DMS153 (cell line): ENCODE measurements at places on chromosomes 6 and 20.
A peak's percentile ranks its signal among the peaks of the same experiment; 100 is the strongest.

GRCh38 chr6:150964765-150965164, 99.3 kb downstream of the MTHFD1L start:
- no peak for DNase-seq

DNA sequence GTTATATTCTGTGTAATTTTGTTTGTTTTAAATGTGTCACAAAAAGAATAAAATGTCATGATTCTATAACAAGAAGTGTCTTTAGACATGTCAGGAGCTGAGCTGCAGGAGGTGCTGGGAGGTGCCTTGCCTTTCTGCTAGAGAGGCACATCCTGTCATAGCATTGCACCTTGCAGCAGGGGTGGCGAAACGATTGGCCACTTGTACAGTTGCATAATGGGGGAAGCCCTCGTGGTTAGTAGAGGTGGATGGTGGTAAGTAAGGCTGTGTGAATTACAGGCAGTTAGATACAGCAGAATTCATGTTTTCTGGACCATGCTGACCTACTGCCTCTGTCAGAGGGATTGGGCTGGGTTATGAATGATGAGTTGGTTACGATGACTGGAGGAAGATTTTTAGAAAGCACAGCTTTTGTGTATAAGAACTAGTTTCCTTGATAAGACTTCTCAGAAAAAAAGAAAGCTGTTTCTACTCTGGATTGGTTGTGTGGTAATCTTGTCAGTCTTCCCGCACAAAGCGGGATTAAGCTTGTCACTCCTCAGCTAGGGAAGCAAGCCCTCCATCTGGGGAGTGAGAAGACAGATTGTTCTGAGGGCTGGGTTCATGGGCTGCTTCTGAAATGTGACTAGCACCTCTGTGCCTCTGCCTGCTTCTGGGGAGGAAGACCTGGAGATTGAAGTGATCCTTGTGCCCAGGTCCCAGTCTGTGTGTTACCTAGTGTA, 74.9 kb downstream of the FOXO3 start:
- no peak for DNase-seq

DNA sequence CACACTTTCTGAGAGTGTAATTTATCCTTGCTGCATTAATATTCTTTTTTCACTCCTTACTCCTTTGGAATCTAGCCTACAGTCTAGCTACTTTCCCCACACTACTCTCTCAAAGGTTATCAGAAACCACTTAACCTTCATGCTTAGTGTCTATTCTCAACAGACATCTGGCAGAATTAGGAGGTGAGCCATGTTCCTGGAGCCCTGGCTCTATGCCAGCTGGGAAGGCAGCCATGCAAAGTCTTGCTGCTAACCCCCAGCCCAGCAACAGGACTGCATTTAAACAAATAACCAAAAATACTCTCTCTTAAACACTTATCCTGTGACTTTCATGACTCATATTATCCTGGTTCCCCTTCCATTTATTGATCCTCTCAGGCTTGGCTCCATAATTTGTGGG, 260.2 kb downstream of the BCKDHB start:
- DNase-seq: peak; percentile 22

DNA sequence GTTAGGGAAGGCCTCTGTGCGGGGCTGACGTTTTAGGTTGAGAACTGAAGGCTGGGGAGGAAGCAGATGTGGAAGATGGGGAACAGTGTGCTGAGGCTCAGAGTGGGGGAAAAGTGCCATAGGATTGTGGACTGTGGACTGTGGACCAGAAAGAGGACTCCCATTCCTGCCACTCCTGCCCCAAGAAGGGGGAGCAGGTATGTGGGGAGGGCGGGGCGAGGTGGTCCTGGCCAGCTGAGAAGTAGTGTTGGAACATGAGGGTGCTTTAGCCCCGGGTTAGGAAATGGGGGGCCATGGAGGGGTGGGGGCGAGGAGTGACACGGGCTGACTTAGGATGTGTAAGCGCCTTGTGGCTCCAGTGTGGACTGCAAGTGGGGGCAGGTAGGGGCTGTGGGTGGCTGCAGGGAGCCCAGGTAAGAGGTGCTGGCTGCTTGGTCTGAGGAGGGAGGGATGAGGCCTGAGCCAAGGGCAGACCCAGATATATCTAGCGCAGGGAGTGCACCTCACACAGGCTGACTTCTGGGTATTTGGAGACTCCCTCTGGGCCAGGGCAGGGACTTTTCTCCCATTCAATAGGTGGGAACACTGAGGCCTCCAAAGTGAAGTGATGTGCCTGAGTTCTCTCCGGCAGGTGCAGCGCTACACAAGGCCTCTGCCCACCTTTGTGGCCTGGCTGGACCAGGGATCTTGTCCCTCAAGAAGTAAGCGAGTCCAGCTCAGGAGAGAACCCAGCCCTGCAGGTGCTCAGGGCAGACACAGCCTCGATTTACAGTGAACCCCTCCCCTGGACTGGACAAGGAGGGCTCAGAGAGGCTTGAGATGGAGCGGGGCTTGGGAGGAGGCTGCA, 76.6 kb upstream of the TOX2 start:
- no peak for DNase-seq

GRCh38 chr20:24385547-24385946, 83.9 kb upstream of the SYNDIG1 start:
- no peak for DNase-seq

GRCh38 chr20:48932375-48932941, 10.9 kb downstream of the ARFGEF2 start:
- DNase-seq: no peak

DNA sequence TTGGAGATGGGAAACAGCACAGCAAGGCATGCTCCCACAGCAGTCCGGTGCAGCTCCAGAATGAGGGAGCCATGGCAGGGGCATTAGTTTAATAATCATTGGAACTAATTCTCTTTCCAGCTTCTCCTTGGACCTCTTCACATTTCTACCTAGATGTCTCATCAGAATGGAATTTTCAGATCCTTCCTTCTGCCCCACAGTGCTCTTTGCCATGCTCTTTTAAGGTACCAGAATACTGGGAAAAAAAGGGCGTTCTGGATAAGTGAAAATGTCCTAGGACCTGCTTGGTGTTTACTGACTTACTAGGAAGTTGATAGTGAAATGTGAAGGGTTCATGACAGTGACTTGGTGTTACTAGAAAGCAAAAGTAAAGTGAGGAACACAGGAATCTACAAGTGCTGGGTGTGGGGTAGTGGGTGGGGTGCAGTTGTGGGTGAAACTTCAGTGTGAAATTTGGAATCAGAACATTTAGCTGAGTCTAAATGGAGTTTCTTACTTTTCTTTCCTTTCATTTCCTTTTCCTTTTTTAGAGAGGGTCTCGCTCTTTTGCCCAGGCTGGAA, 207.1 kb downstream of the ARID1B start:
- DNase-seq: no peak

GRCh38 chr6:16653226-16653625, 108.0 kb downstream of the ATXN1 start:
- no peak for DNase-seq

DNA sequence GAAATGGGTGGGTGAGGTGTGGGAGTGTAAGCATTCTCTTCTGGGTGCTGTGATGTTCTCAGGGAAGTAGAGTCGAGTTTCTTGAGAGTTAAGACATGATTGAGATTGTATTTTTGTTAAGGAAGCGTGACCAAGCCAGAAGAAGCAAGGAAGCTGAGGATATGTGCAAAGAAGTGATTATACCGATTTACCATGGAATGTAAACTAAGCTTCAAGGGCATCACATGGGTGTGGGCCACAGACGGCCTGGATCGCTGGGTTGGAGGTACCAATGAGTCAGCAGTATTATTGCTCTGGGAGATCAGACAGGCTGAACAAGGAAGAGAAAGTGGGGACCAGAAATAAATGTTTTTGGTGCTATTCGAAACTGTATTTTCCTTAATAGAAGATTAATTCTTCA, 184.1 kb upstream of the GMDS start:
- no peak for DNase-seq

GRCh38 chr6:71190809-71191208, 97.8 kb upstream of the OGFRL1 start:
- DNase-seq: no peak

GRCh38 chr6:12772416-12772815, 55.8 kb downstream of the PHACTR1 start:
- no peak for DNase-seq

DNA sequence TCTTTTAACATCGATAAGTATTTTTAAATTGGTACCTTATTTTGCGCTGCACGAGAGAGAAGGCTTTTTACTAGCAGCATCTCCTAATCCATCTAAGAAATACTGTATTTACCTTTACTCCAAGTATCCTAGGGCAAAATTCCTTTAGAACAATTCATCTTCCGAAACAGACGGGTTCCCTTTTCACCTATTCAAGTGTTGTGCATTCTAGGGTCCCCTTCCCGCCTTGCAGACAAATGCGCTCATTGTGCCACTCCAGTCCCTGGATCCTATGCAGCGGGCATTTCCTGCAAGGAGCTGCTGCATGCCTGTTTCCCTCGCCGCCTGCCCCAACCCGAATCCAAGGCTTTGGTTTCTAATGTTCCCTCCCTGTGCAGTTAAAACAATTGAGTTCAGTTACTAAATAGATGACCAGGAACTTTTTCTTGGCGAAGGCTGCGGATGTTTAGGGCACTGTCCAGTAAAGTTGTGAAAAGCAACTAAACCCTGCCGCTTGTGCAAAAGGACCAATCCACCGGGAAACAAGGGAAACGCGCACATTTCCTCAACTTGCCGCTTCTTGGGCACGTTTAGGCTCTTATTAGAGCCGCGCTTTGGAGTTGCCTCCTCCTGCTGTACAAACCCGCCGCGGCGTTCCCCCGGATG, 556 bp upstream of the SCAF8 start:
- no peak for DNase-seq

DNA sequence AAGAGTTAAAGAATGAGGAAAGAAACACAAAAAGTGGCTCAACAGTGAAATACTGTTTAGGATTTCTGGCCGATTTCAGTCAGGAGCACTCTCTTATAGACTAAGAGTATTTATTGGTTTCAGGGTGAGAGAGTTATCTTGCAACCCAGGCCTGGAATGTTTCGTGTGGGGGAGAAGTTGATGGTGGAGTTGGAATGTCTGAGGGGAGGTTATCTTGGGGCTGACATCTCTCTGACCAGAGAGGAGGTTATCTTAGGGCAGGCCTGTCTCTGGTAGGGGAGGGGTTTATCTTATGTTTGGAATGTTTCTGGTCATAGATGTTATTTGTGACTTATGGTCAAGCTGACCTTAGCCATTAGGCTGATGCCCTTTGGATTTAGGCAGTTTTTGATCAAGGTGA, 80.3 kb downstream of the HTR1B start:
- DNase-seq: no peak

- no peak for DNase-seq
Observed at GRCh38 chr20:9235518-9235917, 166.6 kb downstream of the PLCB4 start.

DNA sequence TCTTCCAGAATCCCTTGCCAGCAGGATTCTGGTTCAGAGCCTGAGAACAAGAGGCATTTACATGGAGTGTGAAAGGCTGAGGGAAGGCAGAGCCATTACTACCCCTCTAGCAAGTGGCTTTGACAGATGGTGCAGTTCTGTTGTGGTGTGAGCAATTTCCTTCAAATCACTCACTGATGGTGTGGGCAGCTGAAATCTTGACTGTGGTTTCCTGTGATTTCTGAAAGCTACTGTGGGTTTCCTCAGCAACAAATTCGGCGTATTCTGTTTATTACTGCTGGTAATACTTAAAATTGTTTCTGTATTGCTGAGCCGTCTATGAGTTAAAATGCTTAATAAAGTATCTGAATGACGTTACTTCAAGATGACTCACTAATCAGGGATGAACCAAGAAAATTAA, 181.5 kb upstream of the TCF21 start:
- no peak for DNase-seq

DNA sequence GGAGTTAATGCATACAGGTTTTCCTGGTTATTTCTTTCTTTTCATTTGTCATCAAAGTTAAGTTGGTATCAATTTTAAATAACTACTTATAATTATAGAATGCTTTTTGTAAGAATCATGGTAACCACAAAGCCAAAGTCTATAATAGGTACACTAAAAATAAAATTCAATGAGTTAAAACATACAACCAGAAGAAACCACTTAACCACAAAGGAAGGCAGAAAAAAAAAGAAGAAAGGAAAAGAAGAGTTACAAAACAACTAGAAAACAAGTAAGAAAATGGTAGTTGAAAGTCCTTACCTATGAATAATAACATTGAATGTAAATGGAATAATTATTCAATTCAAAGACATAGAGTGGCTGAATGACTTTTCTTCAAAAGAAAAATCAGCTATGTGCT, 45.6 kb downstream of the THBS2 start:
- no peak for DNase-seq

- DNase-seq: no peak
Observed at GRCh38 chr6:90484903-90485302, 102.0 kb downstream of the MAP3K7 start.

- no peak for DNase-seq
Observed at GRCh38 chr6:75199889-75200288, 6.0 kb downstream of the COL12A1 start.

GRCh38 chr6:46220352-46221221, 49.8 kb upstream of the ENPP5 start:
- DNase-seq: no peak

- DNase-seq: peak; percentile 90
Observed at GRCh38 chr6:21188505-21189223, 404.9 kb upstream of the SOX4 start.

DNA sequence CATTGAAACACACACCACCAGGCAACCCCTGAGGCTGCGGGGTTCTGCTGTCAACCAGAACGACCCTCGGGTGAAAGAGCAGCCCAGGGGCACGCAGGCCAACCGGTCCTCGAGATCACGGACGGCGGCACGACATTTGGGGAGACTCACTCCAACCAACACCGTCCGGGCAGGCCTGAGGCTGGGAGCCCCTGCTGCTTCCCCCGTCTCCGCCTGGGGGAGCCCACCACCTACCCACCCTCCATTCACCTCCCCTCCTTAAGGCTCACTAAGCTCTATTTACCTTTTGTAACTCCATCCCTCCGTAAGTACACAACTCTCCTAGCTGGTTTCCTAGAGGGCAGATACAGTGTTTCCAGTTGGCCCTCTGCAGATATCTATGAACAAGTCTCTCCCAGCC, 971.3 kb upstream of the DEFB115 start:
- no peak for DNase-seq

DNA sequence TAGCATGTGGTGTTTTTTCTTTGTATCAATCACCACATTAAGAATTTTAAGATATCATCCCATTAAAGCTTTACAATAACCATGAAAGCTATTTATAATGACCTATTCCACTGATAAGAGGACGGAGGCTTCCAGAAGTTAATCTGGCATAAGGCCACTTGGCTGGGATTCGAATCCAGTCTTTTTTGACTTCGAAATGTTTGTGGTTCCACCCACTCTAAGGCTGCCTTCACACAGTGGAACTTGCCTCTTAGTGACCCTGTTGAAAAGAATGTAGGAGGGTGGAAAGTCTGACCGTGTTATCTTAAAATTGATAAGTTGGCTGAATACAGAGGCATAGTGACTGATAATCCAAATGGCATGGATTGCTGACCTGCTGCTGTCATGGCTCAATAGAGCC, 959.7 kb downstream of the KIF16B start:
- no peak for DNase-seq

DNA sequence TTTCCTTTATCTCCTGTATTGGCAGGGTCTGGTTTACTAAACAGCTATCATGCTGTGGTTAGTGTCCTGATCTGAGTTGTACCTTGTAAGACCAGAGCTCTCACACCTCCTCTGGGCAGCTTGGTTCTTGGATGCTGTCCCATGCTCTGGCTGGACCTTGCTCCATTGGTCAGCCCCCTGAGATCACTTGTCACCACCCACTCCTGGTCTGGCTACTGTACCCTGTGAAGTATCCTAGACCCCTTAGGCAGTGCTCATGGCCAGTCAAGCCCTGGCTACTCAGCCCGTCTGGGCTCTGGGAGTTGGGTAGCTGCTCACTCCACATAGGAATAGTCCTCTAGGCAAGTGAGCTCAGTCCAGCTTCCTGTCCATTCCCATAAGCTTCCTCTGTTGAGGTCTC, 31.1 kb downstream of the ADGRF4 start:
- no peak for DNase-seq
